ENCODE measurements at places on chromosomes 4 and X.

DNA sequence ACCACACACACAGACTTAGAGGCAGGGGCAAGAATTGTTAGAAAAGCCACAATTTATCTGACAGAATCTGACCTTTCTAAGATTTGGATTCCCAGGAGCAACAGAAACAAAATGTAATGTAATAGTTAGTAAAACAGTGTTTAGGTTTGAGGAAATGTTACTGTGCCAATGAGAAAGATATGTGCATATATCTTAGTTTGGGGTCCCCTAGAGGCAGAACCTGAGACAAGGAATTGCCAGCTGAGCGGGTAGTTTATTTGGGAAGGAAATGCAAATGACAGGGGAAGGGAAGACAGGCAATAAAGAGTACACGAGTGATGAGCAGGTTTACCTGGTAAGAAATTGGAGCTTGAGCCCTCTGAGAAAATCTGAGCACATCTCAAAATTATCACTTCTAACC, 31.3 kb upstream of the DDX53 start:
- DNase-seq: no peak

DNA sequence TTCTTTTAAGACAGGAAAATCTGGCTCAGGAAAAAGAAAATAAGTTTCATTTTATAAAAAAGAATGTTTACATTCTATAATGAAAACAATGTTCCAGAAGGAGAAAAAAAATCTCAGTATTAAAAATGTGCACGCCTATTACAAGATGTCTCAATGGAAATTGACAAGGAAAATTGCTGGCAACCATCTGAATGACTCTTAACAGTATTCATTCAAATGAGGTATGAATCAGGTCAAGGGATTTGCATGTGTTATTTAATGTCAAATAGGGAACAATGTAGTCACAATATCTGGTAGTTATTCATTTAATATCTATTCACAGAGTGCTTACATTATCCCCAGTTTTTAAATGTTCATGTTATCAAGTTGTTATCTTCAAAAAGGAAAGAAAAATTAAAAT, 208.4 kb upstream of the TRAM1L1 start:
- DNase-seq: no peak

DNA sequence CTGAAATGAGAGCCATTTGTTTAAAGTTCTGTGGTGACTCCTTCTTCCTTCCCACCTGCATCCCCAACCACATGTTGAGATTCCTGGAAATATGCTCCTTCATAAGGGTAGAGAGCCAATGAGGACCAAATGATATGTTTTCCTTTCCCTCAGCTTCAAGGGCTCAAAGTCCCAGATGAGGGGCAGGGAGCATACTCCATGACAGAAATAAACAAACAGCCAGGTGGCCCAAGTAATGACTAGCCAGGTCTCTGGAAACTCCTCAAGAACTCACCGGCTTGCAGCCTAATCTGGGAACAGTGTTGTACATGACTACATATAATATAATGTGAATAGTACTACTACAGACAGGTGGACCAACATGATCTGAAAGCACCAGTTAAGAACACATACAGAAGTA, 392.3 kb downstream of the PACRGL start:
- DNase-seq: no peak

DNA sequence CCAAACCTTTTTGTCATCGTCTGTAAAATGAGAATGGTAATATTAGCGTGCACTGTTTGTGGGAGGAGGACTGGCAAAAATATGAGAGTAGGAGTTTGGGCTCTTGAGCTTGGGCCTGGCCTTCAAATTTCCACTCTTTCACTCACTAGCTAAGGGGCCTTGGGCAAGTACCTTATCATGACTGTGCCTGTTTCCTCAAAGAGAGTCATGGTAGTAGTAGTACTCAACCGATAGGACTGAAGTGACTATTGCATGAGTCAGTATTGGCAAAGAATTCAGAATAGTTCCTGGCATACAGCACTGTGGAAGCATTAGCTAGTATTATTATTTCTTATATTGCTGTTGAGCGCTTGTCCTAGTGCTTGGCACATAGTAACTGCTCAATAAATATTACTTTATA, 16.0 kb upstream of the RBM3 start:
- DNase-seq: no peak

- no peak for DNase-seq
Measured at GRCh38 chr4:113433536-113434246, 327.8 kb downstream of the CAMK2D start.

DNA sequence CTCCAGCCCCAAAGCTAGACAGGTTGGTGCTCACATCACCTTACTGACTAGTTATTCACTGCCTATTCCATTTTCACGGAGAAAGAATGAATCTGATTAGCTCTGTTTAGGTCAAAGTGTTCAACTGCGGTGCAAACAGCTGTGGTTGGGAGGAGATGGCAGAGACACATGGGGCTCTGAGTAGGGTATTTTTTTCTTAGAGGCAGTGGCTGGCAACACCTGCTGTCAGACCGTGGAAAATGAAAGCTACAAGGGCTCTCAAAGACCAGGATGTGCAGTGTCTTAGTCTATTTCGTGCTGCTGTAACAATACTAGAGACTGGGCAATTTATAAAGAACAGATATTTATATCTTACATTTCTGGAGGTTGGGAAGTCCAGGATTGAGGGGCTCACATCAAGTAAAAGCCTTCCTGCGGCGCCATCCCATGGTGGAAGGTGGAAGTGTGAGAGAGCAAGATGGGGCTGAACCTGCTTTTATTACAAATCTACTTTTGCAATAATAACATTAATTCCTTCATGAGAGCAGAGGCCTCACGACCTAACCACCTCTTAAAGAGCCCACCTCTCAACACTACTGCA, 10.6 kb downstream of the NYX start:
- no peak for DNase-seq

GRCh38 chrX:42988700-42989099, 210.7 kb upstream of the PPP1R2C start:
- DNase-seq: no peak

DNA sequence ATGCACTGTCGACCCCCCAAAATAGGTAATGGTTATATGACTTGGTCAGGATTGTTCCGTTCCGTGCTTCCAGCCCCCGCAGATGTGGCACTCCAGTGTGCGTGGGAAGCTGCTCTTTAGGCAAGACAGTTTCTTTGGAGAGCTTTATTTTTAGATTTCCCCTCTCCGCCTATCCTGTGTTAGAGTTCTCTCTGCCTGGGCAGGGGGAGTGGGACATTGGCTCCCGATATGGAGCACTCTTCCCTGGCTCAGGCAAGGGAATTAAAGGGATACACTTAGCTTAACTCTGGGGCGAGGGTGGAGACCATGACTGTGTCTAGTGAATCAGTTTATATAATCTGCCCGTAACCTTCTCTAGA, 36.0 kb downstream of the DLG3 start:
- DNase-seq: no peak

GRCh38 chr4:123121241-123121907, 199.0 kb upstream of the NUDT6 start:
- no peak for DNase-seq

GRCh38 chr4:108114503-108114902, 54.2 kb downstream of the LEF1 start:
- DNase-seq: peak; percentile 42

- DNase-seq: peak; percentile 68
Measured at GRCh38 chr4:20337261-20337664, 85.6 kb downstream of the SLIT2 start.

DNA sequence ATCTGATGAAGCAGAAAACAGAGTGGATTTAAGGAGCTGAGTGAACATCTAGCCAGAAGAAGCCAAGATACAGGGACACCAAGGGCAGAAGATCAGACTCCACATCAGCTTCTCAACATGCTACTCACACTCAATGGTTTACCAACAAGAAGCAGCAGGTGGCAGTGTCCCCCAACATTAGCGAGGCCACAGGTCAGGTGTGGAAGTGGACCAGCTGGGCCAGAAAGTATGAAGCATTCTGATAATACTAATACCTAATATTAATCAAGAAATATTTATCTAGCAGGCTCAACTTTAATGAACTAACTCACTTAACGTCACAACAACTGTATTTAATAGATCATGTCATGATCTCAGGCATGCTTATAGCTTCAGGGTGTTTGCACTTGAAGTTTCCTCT, 73.4 kb upstream of the TTC29 start:
- peak; percentile 11 for DNase-seq

DNA sequence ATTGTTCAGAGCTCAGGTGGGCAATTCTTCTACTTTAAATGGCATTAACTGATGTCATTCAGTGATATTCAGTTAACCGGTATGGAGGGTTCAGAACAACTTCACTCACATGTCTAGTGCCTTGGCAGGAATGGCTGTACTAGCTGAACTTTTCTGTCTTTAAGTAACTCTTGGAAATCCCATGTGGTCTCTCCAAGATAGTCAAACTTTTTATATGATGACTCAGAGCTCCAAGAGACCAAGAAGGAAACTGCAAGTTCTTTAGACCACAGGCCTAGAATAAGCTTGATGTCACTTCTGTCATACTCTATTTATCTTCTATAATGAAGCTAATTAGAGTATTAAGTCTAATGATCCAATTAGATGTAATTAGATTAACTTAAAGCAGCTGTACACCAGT, 24.9 kb downstream of the LHFPL1 start:
- DNase-seq: no peak

DNA sequence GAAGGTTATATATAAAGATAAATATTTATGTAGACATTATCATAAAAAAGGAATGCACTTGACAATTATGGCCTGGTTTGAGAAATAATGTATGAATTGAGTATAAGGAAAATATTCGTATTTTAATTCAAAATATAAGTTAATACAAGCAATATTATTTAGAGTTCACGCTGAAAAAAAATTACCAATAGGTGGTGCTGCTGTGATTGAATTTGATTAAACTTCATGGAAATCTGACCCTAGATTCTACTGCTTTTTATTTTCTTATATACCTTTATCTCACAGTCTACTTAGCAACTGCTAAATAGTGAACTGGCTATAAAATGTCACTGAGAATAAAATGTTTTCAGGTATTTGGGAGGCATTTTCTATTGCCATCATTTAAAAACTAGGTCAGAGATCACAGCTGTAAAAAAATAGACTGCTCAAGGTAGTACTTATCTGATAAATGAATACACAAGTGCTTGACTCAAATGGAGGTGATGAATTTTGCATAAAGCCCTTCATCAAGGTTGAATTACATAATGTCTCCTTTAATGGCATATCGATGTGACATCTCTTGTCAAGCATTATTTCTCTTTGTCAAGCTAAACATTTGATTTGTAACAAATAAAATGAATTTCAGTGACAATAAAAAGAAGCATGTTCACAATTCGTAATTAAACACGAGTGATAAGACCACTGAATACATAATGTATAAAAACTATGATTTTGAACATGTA, 1638.8 kb upstream of the PCDH7 start:
- DNase-seq: peak; percentile 1

DNA sequence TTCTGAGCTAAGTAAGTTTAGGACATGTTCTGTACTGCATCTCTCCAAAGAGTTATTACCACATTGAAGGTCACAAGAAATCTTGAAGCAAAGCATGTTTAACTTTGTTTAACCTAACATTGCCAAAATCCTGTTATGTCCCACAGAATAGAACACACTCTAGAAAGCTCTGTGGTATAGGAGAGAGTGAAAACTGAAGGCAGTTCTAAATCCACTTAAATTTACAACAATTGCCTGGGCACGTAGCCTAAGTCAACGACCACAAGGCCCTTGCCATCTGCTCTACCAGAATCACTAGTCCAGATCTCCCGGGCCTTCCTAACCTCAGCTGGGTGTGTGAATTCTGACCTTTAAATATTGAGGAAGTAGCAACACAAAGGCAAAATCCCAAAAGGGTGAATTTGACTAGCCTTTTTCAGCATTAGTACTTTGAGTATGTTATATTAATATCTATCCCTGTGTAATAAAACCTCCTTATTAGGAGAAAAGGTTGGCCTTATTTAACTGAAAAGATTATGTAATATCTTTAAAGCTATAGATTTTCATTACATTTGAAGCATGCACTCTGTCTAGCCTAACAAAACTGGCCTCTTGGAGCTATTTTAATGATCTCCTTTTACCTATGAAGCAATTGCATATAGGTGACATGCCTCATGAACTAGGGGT, 4.5 kb upstream of the MAML3 start:
- no peak for DNase-seq
